Foreskin keratinocyte (primary cell): ENCODE measurements at places on chromosomes 2 and 18. TPM values are rescaled to one million over a fixed set of nuclear protein-coding genes. Genes with fewer than 3 reads are reported as not detected.

GRCh38 chr2:53210538-53210937 lies 557.1 kb upstream of the CHAC2 start:
- no peak for DNase-seq

DNA sequence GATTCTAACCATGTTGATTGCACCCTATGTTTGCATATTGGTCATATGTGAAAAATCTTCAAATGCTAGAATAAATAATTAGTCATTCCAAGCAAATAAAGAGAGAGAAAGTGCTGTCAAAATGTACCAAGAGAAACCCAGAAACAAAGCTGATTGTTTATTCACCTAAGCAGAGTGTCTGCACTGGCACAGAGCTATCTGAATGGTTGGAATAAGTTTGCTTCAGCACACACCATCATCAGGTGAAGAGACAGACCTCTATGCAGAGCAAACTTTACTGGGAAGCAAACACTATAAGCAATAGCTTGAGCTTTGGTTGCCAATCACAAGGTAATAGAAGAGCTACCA lies 25.4 kb downstream of the DSG4 start:
- DNase-seq, result no peak

Gene TMEFF2
- not detected in 2 replicates for total RNA-seq

Gene PSMA8
- total RNA-seq, result not detected in 2 replicates

Gene RDH14
- 29.1 and 32.8 TPM in 2 replicates for total RNA-seq

Gene MC2R
- not detected in 2 replicates for total RNA-seq

DNA sequence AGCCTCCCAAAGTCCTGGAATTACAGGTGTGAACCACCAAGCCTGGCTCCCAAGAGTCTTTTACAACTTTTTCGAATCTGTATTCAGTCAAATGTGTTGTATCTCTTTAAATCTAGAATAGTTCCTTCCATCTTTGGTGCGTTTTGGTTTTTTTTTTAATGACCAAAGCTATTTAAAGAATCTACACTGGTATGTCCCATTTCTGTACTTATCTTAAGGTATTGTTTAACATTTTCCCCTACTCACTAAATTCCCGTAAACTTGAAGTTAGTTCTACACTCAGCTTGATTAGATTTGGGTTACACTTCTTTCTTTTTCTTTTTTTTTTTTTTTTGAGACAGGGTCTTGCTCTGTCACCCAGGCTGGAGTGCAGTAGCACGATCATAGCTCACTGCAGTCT lies 63.8 kb downstream of the TMEM237 start:
- DNase-seq, result no peak

DNA sequence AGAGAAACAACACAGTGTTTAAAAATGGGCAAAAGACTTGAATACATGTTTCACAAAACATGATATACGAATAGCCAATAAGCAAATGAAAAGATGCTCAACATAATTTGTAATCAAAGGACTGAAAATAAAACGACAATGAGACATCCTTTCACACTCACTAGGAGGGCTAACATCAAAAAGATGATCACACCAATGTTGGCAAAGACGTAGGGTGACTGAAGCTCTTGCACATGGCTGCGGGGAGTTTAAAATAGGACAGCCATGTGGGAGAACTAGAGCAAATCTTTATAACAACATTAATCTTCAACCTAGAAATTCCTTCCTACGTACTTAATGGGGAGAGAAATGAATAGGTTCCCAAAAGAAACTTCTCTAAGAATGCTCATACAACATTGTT lies 19.2 kb upstream of the SEH1L start:
- DNase-seq, result no peak

DNA sequence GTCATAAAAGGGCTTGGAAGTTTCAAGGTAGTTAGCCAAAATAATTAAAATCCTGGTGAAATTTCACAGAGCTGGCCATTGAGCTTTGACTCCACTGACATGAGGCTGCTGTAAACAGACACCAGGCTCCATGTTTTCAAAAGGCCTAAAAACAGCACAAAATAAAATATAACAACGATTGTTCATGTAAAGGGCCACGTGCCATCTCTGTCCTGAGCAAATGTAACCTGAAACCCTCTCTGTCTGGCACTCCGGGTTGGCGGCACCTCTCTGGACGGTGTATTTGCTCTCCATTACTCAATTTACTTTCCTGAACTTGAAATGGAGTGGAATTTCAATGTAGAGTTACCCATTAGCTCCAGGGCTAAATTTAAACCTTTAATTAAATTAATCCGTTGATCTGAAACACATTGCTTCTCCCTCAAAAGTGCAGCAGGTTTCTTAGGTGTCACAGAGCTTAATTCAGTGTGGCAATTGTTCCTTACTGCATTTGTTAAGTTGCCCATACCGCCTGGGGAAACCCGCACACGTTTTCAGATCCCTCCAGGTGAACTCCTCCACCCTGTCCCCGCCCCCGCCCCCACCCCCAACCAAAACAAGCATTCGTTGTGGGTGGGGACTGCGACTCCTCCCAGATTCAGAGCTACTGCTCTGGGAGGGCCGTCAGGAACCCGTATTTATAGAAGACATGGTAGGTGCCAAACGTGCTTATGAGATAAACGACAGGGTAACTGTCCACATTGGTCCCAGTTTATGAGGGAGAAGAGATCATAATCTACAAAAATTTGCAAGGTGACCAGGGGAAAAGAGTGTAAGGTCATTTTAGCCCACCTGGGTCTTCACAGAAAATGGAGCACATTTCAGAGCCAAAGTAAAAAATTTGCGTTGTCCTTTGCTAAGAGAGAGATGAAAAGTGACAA lies 1.2 kb upstream of the CABLES1 start:
- no peak for DNase-seq

GRCh38 chr18:21509062-21509461 lies 91.4 kb downstream of the ESCO1 start:
- no peak for DNase-seq

- no peak for DNase-seq
Measured at GRCh38 chr2:150569761-150570160, 82.3 kb upstream of the RND3 start.

DNA sequence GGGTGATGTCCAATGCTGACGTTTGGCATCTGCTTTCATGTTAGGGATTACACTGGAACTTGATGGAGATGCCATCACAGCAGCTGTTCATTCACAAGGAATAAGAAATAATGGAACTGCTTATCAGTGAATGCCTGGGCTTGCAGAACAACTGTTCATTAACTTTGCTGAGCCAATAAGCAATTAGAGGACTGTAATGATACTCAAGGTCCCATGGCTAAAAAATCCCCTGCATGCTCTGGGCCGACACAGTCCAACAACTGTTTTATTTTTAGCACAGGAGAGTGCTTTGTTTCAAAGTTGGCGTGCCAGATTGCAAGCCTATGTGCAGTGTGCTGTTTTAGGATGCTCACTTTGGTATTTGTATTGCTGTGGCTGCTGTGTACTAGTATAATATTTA lies 408.0 kb upstream of the RGPD4 start:
- DNase-seq, result no peak

DNA sequence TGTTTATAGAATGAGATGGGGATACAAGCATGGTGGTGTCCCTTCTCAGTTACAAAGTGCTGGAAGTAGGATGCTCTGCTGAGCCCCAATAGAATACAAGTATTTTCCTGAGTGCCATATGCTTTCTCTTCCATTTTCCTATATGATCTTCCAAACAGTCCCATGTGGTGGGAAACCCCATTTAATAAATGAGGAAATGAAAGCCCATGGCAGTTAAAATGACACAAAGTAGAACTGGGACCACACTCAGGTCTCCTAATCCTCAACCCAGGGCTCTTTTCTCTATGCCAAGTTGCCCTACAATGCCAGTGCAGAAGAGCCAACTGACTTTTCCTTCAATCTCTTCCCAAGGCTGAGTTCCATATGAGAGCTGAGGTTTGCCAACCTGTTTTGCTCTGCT lies 210.2 kb upstream of the FBXO11 start:
- no peak for DNase-seq
